ENCODE measurements at places on chromosomes 1 and 21.
A peak's percentile ranks its signal among the peaks of the same experiment; 100 is the strongest.

DNA sequence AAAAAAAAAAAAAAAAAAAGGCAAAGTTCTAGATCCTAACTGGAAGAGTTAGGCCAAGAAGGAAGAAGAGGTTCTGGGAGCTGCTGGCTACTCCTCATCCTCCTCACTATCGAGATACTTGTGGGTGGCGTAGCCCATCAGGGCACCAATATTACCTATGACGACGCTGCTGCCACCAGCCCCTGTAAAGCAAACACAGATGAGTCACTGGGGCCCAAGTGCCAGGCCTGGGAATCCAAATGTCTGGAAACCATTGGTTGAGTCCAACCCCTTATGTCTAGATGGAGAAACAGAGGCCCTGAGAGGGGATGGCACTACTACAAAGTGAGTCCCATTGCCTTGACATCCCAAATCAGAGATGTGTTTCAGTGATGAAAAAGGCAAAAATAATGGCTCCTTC lies 5.7 kb downstream of the IFI6 start:
- DNase-seq, result no peak

GRCh38 chr1:184197831-184198230 lies 146.3 kb downstream of the TSEN15 start:
- DNase-seq, result no peak

- DNase-seq, result no peak
Measured at GRCh38 chr1:172770071-172770470, 111.2 kb downstream of the FASLG start.

GRCh38 chr1:154157520-154158306 lies 2.8 kb upstream of the NUP210L start:
- no peak for DNase-seq

- no peak for DNase-seq
Measured at GRCh38 chr1:183719289-183719688, 66.2 kb upstream of the APOBEC4 start.

DNA sequence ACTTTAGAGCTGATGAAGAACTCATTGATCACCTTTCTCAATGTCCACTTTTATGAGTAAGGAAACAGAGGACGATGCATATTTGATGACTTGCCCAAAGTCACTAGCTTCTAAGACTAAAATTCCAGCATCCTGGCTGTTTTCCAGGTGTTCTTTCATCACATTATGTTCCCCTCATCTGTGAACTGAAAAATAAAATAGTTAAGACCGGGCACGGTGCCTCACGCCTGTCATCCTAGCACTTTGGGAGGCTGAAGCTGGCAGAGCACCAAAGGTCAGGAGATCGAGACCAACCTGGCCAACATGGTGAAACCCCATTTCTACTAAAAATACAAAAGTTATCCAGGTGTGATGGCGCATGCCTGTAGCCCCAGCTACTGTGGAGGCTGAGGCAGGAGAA lies 297.5 kb downstream of the DUSP10 start:
- DNase-seq, result no peak

DNA sequence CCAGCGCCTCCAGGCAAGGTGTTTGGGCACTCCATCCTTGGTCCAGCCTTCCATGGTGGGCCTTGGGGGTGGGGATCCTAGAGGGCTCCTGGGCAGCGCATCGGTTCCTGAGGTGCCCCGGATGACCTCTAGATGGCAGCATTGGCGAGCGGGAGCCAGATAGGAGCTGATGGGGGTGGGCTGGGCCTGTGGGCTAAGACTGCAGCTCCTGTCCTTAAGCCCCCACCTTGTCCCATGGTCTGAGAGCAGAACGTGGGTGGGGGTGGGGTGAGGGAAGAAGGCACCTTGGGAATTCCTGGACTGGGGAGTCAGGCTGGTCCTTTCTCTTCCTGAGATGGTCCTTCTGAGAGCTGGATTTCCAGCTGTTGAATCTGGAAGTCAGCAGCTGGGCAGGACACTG lies 93.4 kb upstream of the CSF3R start:
- DNase-seq, result peak; percentile 82

- no peak for DNase-seq
Measured at GRCh38 chr1:27478098-27478497, 11.9 kb downstream of the WASF2 start.

- no peak for DNase-seq
Measured at GRCh38 chr1:217106231-217106901, 383.1 kb upstream of the ESRRG start.

GRCh38 chr21:41783476-41784180 lies 16.8 kb upstream of the RIPK4 start:
- DNase-seq, result no peak

DNA sequence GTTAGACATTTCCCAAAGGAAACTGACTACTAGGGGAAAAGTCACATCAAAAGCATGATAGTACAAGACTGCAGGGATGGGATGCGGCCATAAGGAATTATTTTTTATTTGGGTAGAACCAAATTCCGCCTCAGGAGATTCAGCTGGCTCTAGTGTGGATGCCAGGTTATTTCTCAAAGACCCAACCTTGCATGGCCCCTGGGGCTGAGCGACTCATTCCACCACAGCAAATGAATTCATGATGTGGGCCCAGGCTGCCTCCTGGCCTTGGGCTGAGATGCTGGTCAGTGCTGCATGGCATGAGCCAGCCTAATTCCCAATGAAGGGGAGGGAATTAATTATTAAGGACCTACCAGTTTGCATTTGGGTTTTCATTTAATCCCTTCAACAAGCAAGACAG lies 11.8 kb downstream of the TMEM35B start:
- DNase-seq, result no peak

DNA sequence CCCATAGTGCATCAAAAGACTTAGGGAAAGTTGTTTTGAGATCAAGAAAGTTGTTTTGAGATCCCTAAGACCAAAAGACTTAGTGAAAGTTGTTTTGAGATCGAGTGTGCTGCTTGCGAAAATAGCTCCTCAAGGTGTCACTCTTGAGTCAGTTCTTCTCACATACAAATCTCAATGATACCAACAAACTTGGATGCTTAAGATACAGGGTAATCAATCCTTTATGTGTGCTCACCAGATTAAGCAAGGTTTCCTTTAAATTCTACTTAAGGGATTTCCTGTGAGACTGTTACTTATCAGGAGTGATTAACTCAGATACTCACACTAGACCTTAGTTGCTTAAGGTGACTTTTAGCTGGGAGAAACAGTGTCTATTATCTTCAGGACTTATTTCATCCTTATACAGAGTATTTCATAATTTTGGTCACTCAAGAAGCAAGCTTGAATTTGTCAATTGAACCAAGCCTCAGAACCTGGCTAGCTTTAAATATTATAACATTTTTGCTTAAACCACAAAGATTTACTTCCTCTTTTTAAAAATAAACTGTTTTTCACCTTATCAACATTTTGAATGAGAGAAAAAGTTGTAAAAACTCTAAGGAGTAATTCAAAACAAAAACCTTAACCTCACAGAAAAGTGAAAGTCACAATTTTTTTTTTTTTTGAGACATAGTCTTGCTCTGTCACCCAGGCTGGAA lies 8.0 kb upstream of the RLF start:
- no peak for DNase-seq

DNA sequence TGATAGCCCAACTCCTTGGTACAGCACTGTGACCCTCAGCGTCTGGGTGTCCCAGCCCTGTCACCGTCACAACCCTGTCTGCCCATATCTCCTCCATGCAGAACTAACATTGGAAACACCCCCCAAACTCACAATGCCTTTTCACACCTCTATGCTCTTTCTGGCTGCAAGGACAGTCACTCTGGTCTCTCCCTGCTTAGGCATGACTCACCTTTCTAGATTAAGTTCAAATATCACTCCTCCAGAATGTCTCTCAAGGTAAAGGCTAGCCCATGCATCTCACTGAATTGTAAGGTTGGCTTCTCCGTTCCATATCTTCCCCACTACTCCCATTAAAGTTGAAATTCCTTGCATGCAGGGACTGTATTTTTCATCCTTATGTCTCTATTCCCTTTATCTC lies 17.0 kb upstream of the CAPN8 start:
- no peak for DNase-seq
